NCI-H1417 treated with DMSO at 0.1 percent for 48 hours (cell line): ENCODE measurements at places on chromosomes 4 and X.

- DNase-seq: no peak
Observed at GRCh38 chr4:125891597-125892258, 577.0 kb downstream of the FAT4 start.

- DNase-seq: no peak
Observed at GRCh38 chr4:159290321-159291030, 187.6 kb downstream of the RAPGEF2 start.

DNA sequence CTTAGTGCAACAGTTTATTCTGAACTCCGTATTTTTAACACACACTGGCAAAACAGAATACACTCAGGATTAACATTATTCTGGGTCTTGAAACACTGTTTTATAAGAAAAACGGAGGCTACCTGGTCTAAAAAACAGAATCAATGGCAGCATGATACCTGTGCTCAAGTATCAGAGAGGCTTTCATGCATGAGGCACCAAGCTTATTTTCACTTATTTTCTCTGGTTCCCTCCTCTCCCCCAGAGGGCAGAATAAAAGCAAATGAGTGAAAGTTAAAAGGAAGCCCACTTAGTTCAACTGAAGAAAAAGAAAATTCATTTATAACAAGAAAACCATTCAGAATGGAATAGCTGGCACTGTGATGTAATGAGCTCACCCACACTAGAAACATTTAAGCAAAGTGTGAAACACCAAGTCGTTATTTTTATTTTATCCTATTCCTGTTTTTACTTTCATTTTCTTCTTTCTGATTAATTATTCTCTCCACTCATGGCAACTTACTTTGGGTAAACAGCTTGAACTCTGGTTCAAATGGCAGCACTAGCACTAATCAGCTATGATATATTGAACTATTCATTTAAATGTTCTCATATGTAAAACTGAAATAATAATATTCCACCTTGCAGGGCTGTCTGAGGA, 211.8 kb downstream of the PPP3CA start:
- DNase-seq: no peak

GRCh38 chr4:140719686-140720085, 36.5 kb downstream of the TBC1D9 start:
- DNase-seq: no peak

- no peak for DNase-seq
Observed at GRCh38 chr4:19256823-19257222, 994.9 kb upstream of the SLIT2 start.

DNA sequence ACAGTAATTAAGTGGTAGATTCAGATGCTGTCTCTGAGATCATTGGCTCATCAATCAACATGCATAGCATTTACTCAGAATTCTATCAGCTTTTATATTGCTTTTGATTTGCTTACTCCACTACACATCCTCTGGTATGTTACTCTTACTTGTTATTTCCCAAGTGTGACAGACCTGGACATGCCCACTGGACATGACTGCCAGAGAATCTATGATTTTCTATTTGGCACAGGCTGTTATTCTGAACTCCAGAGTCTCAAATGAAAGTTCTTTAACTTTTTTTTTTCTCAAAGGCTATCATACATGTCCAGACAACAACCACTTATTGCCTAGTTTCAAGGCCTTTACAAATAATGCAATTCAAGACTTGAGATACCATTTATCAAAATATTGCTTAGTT, 116.1 kb upstream of the ARHGAP24 start:
- no peak for DNase-seq

DNA sequence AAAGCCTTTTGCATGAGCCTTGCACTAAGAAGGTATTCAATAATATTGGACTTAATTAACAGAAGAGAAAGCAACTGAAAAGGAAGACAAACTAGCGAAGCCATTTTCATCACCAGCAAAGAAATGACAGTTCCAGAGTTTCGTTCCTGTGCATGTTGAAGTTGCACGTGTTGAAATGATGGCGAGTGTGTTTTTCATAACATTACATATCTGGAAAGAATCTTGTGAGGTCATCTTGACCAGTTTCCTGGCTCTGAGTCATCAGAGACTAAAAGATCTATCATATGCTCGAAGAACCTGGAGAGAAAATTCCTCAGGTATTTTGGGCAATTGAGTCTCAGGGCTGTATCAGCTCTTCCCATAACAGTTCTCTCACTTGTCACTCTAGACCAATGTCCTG, 106.2 kb upstream of the MAML3 start:
- DNase-seq: no peak

- no peak for DNase-seq
Observed at GRCh38 chrX:23783589-23784469, 856 bp downstream of the SAT1 start.

DNA sequence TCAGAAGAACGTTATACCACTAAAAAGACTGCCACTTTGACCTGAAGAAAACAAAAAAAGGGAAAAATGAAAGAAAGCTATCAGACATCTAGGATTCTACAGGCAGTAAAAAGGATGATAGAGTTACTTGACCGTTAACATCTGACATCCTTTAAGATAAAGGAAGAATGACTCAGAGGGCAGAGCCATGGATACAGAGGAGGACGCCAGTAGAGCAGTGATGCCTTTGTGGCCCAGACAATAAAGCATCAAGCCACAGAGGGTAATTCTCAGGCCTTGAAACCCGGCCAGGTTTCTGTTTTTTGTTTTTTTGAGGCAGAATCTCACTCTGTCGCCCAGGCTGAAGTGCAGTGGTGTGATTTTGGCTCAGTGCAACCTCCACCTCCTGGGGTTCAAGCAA, 9.5 kb upstream of the BEX1 start:
- no peak for DNase-seq

DNA sequence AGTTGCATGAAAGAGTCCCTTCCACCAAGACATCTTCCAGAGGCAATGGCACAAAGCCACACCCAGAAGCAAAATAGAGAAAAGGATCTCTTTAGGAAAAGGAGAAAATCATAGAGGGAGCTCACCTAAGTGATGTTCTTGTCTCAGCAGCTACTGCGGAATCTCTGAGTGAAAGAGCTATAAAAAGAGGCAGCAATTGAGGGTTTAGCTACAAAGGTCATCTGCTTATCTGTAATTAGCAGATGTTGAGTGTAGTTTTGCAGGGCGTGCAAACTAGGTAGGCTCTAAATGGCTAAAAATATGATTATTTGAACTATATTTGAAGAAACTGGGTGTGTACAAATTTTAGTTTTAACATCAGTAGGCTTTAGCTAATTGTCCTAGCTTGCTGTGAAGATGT, 276.0 kb downstream of the HS3ST1 start:
- no peak for DNase-seq

DNA sequence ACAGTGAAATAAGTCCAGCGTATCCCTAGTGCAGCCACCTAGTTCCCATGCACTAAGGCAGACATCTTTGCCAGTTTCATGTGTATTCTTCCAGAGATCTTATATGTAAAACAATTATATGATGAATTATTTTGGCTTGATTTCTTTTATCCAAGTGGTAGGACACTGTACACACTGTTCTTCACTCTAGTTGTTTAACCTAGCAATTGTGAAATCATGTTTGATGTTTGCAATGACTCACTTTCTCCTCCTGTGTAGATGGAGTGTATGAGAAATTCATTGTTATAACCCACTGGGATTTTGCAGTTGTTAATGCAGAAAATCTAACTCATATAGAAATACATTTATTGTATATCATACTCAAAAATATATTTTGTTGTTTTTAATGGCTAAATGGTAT, 17.5 kb upstream of the TBC1D1 start:
- DNase-seq: no peak

DNA sequence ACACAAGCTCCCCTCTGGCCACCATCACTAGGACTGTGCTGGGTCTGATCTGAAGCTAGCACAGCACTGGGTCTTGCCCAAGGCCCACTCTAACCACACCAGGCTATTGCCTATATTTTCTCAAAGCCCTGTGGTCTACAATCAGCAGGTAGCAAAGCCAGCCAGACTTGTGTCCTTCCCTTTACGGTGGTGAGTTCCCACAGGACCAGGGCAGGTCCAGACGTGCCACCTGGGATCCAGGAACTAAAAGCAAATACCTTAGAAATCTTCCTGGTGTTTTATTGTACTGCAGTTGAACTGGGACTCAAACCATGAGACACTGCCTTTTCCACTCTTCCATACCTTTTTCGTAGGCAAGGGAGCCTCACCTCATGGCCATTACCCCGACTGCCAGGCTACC, 9.0 kb upstream of the MAGEC2 start:
- no peak for DNase-seq

DNA sequence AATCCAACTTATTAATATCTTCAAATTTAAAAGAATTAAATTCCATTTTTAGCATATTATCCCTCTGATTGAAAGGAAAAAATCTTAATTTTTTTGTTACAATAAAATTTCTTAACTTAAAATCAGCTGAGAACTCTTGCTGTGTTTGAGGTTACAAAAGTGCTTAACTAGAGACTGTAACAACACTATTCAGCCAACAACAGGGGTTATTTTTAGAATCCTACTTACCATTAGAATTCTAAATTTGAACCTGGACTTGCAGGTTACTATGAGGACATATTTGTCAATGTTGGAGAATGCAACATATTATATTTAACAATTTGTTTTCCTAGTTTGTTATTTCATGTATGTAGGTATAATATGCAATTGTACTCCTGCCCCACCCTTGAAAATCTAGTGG, 238.1 kb upstream of the CXXC4 start:
- no peak for DNase-seq

DNA sequence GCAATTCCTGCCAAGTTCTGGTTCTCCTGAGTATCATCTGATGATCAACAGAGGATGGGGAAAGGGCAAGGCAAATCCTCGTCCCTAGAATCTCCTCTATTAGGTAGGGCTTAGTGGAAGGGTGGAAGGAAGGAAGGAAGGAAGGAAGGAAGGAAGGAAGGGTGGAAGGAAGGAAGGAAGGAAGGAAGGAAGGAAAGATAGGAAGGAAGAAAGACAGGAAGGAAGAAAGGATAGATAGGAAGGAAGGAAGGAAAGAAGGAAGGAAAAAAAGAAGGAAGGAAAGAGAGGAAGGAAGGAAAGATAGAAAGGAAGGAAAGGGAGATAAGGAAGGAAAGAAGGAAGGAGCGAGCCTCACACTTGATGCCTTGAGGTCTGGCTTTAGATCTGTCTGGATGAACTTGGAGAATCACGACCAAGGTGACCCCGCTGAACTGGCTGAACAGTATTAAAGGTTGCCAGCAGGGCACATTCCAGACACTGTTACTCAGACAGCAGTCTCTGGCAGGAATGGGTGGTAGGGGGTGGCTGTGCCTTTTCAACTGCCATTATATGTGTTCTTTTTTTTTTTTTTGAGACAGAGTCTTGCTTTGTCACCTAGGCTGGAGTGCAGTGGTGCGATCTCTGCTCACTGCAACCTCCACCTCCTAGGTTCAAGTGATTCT, 57.1 kb downstream of the MAP7D2 start:
- DNase-seq: no peak

- no peak for DNase-seq
Observed at GRCh38 chr4:155906554-155907247, 3.2 kb downstream of the TDO2 start.

- no peak for DNase-seq
Observed at GRCh38 chr4:120798570-120798969, 124.0 kb downstream of the PRDM5 start.

DNA sequence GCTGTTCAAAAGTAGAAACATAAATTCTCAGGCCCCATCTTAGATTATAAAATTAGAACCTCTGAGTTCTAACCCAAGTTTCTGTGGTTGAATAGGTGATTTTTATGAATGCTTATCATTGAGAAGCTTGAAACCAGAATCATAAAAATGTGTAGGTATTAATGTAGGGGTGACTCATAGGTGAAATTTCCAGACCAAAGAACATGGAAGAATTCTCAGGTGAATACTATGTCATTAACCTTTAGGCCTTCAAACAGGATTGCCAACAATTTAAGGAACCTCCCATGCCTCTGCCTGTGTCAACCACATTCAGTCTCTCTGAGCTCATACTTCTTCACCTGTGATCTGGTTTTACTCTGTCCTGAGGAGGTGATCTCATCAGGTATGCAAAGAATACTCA, 177.8 kb downstream of the NPFFR2 start:
- no peak for DNase-seq

DNA sequence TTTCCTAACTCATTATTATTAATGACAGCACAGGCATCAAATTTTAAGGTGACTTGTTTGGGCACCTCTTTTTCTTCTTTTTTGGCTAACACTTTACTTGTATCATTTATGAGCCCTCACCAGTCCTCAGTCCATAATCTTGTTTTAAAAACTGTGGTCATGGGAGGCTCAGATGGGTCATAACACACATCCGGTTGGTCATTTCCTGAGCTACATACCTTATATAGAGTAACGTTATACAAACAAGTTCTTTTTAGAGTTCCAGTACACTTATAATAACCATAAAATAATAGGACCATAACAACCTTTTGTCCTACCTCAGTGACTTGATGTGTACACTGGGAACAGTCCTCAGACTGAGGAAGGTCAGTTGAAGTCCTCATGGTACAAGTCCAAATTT, 21.1 kb upstream of the PLS3 start:
- DNase-seq: no peak

DNA sequence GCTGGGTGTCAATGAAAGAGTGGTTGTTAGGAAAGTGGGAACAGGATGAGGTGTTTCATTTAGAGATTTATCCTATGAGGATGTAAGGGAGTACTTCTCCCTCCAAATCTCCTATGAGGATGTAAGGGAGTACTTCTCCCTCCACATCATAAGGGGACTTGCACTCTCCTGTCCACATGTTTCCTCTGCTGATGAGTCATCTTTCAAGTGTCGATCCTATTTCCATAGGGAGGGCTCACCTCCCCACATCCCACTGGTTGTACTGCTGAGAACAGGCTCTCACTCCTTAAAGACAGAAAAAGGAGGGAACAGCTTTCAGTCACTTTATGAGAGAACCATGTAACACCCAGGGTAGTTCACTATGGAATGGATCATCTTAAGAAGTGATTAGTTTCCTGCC, 65.0 kb downstream of the INPP4B start:
- DNase-seq: no peak

DNA sequence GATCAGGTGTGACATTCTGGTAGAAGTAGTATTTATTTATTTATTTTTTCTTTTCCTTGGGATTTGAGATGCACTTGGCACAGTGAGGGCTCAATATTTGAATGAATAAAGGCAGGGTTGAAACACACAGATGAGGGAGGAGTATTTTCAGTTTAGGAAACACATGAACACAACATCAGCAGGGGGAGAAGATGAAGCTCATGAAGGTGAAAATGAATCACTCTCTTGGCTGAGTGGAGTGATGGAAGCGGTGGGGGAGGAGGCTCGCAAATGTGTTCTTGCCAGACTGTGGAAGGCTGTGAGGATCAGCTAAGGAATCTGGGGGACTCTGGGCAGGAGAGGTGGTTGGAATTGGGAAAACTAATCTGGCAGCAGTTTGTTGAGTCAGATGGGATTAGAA, 55.3 kb downstream of the ARHGAP10 start:
- no peak for DNase-seq

DNA sequence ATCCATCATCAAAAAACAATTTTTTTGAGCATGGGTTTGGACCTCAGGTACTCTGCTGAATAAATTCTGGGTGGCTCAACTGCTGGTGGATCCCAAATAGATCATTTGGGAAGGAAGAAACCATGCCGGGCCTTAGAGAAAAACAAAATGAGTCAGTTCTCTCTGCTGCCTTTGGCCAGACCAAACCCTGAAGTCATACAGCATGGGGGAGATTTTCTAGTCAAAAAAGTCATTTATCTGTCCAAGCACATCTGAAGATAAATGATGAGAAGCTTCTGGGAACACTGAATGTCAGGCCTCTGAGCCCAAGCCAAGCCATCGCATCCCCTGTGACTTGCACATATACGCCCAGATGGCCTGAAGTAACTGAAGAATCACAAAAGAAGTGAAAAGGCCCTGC, 261.4 kb downstream of the DHX15 start:
- DNase-seq: no peak
